Activated naive CD4-positive, alpha-beta T cell treated with anti-CD3 and anti-CD28 coated beads, Interleukin-2, amount 50 U/mL, for 72 hours (primary cell): ENCODE measurements at places on chromosomes 12 and 14.

DNA sequence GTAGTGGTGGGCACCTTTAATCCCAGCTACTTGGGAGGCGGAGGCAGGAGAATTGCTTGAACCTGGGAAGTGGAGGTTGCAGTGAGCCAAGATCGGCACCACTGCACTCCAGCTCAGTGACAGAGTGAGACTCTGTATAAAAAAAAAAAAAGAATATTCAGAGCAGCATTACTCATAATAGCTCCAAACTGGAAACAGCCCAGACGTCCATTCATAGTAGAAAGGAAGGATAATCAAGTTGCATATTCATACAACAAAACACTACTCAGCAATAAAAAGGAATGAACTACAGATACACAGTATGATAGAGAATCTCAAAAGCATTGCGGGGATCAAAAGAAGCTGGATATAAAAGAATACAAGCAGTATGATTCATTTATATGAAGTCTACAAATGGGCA, 19.1 kb downstream of the TMEM30B start:
- no peak for DNase-seq

GRCh38 chr12:76020731-76021672, 10.6 kb downstream of the PHLDA1 start:
- peak; percentile 67 for DNase-seq

DNA sequence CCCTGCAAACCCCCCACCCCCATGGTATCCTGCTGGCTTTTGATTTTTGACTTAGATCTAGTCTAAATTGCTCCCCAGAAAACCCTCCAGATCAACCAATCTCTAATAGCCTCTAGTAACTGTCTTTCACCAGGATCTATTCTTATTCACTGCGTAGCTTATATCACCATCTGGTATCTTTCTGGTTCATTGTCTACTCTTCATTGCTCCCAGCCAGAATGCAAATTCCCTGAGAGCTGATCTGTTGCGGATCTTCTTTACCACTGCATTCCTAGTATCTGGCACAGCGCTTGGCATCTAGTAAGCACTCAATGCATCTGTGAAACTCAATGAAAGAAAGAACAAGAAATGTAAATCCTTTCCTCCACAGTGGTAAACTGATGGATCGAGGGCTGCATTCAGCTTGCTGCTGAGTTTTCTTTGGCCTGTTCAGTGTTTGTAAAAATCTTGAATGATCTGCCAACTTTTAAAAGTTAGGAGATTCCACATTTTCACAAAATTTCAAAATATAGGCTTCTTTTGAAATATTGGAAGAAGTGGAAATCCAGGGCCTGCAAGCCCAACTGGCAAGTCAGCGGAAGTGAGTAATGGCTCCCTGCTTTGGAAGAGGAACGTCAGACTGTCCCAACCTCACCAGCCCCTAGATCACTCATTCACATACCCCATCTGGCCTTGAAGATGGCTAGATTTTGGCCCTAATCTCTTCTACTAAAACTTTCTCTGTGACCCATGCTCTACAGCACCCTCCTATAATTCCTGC, 274.2 kb downstream of the SSPN start:
- DNase-seq = no peak

- no peak for DNase-seq
Observed at GRCh38 chr12:60052483-60052882, 456.7 kb downstream of the SLC16A7 start.
